G401 (cell line): ENCODE measurements at places on chromosomes 13 and 19.
A peak's percentile ranks its signal among the peaks of the same experiment; 100 is the strongest.

DNA sequence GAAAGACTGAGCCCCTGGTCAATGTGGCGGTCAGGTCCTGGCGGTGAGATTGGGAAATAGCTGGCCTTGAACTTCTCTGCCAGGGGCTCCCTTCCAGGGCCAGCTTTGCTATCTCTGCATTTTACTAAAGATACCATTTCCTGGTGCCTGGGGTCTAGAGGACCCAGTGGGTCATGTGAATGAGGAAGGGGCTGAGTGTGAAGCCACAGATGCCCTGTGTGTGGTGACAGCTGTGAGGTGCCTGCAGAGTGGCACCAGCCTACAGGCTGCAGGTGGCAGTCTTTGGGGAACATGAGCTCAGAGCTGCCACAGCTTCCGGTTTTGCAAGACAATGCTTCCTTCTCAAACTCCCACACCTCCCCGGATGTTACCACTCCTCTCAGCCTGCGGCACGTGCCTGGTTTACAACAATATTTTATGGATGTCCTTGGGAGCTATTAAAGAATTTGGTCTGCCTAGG is 5.2 kb upstream of the MLNR start:
- DNase-seq = no peak

DNA sequence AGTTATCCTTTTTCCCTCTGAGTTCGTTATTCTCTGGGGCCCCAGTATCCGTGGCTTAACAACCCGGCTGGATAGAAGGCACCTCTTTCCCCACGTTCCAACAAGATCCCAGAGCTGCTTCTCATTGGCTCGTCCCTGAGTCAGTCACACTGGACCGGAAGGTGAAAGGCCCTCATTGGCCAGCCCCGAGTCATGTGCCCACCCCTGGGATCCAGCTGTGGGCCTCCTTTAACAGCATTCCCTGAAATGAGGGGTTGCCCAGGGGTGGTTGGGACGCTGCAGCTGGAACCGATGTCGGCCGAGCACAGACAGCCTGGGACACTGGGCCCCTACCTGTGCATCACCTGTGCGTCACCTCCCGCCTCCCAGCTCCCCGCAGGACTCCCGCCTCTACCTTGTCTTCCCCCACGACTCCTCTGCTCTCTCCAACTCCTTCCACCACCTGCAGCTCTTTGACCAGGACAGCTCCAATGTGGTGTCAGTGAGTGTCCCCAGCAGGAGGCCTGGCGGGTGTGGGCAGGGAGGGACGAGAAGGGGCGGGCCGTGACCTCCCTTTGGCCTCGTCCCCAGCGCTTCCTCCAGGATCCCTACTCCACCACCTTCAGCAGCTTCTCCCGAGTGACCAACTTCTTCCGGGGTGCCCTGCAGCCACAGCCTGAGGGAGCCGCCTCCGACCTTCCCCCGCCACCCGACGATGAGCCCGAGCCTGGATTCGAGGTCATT is 4.3 kb downstream of the TBC1D17 start:
- no peak for DNase-seq

GRCh38 chr19:55406091-55406825 is 1.3 kb downstream of the UBE2S start:
- DNase-seq = no peak

DNA sequence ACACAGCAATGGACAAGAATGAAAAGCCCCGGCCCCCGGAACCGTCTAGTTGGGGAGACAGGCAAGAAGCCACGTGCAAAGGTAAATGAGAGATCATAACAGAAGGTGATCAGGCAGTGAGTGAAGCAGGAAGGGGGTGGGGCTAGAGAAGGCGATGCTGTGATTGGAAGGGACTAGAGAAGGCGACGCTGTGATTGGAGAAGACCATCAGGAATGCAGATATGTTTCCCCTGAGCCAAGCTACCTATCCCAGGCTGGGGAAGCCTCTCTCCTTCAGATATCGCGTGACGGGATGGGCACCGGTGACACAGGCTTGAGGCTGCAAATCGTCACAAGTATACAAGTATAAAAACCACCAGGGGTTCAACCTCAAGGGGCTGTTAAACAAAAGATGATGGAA is 21.8 kb downstream of the DCAF15 start:
- DNase-seq = peak; percentile 94

- no peak for DNase-seq
Measured at GRCh38 chr19:38145623-38146022, 78.4 kb downstream of the DPF1 start.

GRCh38 chr13:75927183-75927669 is 291.1 kb downstream of the LMO7 start:
- DNase-seq = no peak

DNA sequence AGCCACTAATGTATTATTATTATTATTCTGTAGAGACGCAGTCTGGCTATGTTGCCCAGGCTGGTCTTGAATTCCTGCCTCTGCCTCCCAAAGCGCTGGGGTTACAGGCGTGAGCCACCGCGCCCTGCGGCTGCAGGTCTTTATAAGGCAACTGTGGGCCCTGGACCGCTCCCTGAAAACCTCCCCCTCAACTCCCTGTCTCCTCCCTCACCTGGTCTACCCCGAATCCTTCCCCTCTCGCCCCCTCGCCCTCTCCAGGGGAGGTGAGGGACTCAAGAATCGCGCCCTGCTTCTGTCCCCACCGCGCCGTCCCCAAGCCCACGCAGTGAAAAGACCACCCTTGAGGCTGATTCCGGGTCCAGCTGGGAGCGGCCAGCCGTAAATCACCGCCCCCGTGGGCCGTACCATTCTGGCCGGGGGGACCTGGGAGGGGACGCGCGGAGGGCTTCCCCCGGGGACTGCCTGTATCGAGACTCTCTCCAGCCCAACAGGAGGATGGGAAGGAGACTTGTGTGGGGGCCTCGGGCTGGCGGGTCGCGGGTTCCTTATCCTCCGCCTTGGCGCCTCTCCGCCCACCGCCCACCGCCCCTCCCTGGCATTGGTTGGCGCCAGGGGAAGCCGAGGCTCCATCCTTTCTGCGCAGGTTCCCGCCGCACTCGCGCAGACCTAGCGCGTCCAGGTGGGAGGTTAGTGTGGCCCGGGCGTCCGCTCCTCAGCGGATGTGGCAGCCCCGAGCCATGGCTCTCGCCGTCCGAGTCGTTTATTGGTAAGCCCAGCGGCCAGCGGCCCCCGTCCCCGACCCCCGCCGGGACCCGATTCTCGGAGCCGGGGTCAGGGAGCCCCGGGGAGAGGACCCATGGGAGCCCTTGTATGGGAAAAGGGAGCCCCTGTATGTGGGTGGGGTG is at the start of gene SELENOW:
Gene SELENOW, plus strand, starts transcription at position 655 of the 905 bp plus-strand sequence. Its CDS starts 83 bp downstream, at position 738.
- DNase-seq = peak; percentile 82

GRCh38 chr19:39196860-39197562 is at the start of gene NCCRP1:
TSS of gene NCCRP1 (plus strand) at chr19:39196964. CDS start at chr19:39196983, 19 bp downstream.
- DNase-seq = no peak

GRCh38 chr13:106551350-106551749 is 15.9 kb upstream of the EFNB2 start:
- DNase-seq = no peak

GRCh38 chr13:46580362-46580839 is 27.4 kb downstream of the LRCH1 start:
- no peak for DNase-seq

GRCh38 chr13:109697936-109698335 is 88.4 kb downstream of the IRS2 start:
- no peak for DNase-seq

GRCh38 chr13:94335761-94336526 is 143.5 kb downstream of the DCT start:
- DNase-seq = no peak

DNA sequence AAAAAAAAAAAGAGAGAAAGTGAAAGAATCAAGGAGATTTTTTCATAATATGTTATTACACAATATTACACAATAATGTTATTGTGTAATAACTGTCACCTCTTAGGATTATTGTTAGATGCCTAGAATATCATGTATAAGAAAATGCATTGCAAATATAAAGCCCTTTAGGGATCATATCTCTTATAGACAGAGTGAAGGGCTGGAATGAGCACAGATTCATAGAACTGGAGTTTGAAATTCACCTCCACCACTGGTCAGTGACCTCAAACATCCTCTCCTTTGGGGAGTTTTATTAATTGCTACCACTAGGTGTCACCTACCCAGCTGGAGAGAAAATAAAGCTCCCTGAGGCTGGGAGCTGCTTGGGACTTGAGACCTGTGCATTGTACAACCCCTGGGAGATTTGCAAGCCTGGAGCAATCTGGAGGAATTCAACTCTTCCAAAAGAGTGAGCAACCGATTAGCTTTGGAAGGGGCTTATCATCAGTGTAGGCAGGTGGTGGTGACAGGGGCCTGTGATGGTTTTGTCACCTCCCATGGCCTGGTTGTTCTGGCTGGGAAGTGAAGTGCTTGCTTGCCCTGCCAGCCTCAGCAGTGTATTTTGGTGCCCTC is 30.3 kb upstream of the FRY start:
- DNase-seq = no peak

GRCh38 chr13:91135968-91136367 is 211.5 kb upstream of the MIR17HG start:
- peak; percentile 60 for DNase-seq

DNA sequence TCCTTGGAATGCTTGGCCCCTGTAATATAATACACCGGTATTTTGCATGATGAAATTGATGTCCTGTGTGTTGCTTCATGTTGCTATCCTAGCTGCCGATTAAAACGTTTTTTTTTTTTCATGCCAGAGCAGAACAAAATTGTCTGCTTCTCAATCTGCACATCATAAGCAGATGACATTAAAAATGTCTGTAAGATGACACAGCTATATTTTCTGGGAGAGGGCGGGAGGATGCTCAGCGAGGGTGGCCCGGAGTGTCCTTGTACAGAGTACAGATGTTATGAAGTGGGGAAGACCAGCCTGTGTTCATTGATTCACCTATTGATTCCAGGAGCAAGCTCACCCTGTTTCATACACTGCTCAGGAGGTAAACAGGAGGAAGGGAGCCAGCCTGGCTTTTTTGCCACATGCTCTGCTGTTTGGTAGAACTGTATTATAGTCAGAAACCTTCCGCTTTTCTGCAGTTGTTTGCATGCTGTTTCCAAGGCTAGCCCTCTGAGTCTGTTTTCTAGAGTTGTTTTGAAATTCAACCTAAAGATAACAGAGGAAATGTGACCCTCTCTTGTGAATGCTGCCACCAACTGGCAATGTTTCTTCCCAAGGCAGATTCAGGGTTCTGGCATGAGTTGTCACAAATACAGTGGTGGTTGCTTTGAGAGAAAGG is 4.7 kb upstream of the IRS2 start:
- peak; percentile 65 for DNase-seq

DNA sequence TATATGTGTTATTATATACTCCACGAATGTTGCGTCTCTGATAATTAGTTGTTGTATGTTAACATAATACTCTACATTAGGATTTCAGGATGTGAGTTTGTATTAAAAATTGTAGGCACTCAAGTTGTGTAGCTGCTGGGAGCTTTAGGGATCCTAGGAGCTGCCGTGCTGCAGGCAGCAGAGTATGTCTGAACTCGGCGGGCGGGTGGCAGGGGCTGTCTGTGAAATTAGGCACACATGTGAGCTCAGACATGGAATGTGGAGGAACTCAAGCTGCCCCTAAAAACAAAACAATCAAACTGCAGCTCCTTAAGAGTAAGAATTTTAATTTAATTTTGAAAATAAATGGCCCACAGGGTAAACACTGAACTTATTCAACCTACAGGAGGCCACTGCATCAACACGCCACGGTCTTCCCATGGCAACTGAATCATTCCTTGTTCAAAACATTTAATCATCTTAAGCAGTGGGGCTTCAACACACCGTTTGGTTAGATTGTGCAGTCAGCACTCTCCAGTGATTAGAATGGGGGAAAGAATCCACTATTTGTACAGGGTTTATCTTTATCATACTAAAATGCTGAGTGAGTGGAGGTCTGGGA is 22.7 kb downstream of the SERTM1 start:
- no peak for DNase-seq

DNA sequence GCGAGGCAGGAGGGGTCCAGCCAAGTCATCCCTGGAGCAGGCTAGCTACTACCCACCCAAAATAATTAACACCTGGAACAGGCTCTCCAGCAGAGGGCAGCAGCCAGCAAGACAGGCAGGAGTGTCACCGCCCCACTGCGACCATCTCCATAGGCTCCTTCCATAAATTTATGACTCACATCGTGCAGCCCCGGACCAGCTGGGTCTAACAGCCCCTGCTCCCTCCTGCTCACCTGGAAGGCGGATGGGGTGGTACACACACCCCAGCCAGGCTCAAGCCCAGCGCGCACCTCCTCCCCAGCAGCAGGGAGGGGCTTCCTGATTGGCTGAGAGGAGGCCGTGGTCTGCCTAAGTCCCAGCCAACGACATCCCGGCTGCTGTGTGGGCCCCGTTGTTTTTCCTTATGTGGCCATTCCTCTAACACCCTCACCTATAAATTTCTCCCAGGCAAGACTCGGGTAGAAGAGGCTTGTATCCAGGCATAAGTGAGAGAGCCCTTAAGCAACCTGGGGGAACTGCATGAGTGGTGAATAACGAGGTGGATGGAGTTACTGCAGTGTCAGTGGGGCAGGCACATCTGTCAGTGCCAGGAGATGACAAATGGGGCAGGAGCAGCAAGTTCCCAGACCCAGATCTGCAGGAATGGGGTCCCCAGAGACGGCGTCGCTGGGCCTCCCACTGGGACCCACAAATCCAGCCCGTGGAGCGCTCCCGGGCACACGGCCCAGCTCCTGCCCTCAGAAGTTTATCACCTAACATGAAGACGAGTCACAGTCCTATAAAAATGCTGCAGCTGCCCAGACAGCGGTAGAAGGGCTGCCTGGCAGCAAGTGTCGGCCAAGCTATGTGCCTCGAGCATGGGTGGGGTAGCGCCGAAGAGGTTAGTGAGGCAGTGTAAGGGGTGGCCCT is 43.1 kb downstream of the CEBPG start:
- DNase-seq = peak; percentile 62

DNA sequence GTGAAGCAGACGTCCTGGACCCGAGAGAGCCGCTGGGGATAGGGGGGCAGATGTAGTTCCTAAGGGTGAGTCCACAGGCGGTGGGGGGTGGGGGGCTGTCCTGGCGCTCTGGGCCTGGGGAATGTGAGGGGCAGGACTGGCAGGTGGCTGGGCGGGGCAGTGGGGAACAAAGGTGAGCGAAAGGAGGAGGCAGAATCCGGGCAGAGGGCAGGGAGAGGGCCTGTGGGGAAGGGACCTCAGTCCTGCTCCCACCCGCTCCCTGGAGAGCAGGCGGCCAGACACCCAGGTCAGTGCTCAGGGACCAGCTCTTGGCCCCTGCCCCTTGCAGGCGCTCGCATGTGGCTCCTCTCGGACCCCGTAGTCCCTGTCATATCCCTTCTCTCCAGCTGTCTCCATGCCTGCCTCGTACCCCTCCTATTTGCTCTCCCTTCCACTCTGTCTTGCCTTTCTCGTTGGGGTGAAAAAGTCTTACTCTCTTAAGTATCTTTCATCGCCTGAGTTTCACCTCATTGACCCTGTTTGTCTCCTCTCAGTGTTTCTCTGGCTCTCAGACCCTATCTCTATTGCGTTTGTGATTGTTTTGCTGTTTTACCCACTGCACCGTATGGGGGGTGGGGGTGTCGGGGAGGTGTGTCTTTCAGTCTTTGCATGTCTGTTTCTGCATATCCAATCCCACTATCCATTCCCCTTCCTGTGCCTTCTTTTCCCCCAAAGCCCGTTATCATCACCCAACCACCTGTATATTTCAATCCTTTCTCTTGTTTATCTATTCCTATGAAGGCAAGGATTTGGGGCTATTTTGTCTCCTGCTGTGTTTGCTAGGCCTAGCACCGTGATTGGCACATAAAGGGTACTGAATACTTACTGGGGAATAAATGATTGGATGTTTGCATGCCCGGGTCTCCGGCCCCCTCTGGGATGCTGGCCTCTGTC is 5.8 kb downstream of the SPHK2 start:
- peak; percentile 17 for DNase-seq

- no peak for DNase-seq
Measured at GRCh38 chr13:94708031-94708859, 4.1 kb downstream of the SOX21 start.
